Erythroblast (primary cell): ENCODE measurements at places on chromosomes 7 and 10.
A peak's percentile ranks its signal among the peaks of the same experiment; 100 is the strongest.

- DNase-seq = no peak
These were observed 174.5 kb upstream of the KLF14 start for GRCh38 chr7:130908345-130909160.

GRCh38 chr10:121525251-121526134 lies 72.8 kb downstream of the FGFR2 start:
- no peak for DNase-seq

DNA sequence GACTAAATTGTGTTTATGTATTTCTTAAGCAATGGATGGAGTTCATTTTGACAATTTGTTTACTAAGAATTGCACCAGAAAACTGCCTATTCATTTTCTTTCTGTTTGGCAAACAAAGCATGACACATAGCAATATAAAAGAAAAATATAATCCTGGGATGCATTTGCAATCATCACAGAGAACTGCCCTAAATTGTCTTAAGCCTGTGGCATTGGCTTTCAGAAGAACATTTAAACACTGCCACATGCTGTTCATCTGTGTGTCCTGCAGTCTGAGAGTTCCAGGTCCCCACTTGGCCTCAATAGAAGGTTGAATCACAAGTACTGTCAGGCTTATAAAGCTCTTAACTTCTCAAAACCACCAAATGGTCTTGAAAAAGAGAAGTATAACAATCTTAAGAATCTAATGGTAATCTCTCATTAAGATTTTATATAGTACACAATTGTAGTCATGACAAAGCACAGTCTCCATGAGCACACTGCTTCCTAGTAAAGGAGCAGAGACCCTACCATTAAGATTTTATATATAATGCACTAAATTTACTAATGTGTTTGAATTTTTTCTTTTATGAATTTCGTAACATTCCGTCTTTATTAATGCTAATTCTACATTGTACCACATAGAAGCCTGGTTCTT lies 29.9 kb downstream of the RNLS start:
- DNase-seq = peak; percentile 51

GRCh38 chr10:81814842-81815241 lies 60.2 kb upstream of the NRG3 start:
- DNase-seq = no peak

GRCh38 chr10:16592378-16592777 lies 70.7 kb upstream of the C1QL3 start:
- no peak for DNase-seq

GRCh38 chr10:130542761-130543160 lies 406.6 kb downstream of the GLRX3 start:
- no peak for DNase-seq

- no peak for DNase-seq
These were observed 50.5 kb downstream of the PRF1 start for GRCh38 chr10:70551971-70552422.

DNA sequence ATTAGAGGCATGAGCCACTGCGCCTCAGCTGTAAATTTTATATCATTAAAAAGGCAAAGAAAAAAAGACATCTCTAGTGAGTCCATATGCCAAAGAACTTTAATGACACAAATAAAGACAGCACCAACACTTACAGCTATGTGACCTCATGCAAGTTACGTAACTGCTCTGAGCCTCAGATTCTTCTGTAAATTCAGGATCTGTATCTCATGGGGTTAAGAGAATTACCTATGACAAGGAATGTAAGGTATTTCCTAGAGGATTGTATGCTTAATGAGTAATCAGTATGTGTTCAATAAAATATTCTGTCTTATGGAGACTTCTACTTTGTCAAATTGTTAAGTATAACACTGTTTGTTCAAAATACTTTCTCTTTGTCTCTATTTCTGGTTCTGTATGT lies 274.0 kb upstream of the GLI3 start:
- DNase-seq = no peak

DNA sequence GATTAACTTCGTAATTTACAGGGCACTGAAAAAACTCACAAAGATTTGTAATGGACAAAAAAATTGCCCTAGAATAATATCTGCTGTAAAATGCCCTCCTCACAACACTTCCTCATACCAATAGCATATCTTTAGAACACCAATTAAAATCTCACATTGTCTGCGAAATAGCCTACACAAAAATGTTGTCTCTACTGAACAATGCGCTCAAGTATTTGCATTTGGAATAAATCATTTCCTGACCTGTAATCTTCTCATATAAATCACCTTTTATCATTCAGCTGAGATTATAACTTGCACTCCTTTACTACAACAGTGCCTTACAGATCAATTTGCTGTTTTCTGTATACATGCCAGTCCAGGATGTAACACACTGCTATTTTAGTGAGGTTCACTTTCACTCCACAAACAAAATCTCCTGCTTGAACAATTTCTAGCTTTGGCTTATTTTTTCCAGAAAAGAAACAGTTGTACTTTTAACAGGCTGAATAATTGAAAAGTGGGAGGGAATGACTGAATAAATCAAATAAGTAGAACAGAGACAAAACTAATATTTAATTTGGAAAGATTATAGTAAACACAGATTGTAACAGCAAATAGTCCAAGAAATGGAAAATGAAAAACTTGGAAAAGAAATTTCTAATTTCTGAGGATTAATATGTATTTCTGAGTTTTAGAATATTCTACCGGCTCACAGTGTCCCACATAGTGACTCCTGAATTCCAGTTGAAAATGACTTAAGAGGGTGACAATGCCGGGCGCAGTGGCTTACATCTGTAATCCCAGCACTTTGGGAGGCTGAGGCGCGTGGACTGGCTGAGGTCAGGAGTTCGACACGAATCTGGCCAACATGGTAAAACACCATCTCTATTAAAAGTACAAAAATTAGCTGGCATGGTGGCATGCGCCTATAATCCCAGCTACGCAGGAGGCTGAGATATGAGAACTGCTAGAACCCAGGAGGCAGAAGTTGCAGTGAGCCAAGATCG lies 30.6 kb downstream of the JMJD1C start:
- DNase-seq = no peak

DNA sequence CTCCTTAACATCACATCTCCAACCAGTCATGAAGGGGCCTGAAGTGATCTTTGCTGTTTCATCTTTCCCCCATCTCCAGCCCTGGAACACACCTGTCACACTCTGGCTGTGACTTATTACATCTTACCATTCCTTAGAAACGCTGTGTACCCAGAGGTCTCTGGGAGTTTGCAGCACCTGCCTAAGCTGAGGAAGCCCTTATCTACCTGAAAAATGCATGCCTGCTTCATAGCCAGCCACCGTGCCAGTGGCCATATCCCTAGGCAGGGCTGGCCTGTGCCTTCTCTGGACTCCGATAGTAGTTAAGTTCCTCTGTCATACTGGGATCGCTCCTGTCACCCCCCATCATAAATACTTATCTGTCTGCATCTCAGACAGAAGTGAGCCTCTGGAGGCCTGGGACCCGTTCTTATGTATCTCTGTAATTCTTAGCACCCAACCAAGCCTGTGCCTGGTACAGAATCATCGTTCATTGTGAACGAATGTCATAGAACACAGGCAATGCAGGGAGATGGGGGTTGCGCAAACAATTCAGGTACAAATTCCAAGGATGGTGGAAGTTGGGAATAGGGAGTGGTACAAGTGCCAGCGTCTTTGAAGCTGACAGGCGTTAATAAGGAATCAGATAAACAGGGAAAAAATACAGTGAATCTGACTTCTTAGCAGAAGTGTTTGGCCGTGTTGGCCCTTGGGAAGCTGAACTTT lies 254.6 kb downstream of the CAMK1D start:
- DNase-seq = no peak

DNA sequence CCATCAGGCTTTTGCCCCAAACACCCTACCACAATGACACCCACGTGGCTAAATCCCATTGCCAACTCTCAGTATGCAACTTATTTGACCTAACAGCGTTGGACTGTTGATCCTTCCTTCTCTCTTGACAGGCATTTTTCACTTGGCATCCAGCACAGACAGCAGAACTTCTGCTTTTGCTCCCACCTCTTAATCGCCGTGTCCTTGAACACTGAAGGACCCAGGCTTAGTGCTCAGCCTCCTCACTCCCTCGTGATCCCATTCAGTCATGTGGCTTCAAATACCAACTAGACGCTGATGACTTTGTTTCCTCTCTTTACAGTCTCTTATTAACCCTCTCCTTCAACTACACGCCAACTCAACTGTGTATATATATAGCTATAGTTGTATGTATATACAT lies 25.0 kb downstream of the ZFAND2A start:
- no peak for DNase-seq

- no peak for DNase-seq
These were observed 19.1 kb downstream of the ASAH2 start for GRCh38 chr10:50232261-50232639.

DNA sequence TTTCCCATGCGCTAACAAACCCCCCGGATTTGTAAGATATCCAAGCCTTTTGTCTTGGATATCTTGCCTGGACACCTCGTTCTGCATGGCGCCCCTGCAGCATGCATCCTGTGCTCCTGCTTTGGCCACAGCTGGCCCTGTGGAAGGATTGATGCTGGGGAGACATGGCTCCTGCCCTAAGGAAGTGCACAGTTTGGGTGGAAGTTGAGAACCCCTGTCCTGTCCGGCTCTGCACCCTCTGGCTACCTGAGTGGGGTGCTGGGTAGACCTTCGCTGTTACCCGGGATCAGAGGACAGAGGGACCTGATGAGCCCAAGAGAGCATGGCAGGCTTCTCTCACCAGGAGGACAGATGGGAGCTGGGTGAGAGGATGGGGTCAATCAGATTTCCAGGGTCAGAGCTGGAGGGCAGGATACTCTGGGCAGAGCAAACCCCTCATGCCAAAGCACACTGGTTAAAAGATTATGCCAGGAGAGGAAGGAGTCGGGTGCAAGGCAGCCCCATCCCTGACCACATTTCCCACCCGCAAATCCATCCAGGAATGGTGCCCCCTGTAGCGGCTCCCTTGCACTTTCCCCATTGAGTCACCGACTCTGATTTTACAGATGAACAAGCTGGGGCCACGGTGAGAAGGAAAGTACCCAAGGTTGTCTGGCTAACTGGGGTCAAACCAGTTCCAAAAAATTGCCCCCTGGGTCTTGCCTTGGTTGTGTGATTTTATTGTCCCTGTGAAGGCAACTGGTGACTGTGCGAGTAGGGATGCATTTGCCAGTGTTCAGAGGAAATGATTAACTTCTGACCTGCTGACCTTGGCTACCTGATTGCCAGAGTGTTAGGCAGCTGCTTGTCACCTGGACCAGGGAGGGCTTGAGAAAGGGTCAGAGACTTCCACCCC lies 290.1 kb upstream of the ZMIZ1 start:
- DNase-seq = no peak

GRCh38 chr7:102849079-102849478 lies 63.7 kb upstream of the LRRC17 start:
- DNase-seq = no peak

GRCh38 chr7:96985992-96986391 lies 19.4 kb upstream of the DLX6 start:
- DNase-seq = no peak

GRCh38 chr10:75696536-75696935 lies 265.1 kb downstream of the LRMDA start:
- no peak for DNase-seq

DNA sequence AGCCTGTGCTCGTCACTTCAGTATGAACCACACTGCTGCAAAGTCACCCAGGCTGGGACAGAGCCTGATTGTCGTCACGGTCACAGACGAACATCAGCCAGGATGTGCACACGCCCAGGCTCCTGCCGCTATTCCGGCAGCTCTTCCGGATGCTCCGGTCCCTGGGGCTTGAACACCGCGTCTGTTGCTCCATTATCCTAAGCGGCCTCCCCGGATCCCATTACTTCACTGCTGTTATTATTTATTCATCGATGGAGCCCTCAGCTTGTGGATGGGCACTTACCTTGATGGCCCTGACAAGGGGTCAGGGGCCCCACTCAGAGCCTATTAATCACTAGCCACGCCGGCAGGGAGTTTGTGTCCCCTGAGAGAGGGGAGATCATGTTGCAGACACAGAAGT lies 120.8 kb upstream of the PCBD1 start:
- DNase-seq = no peak

DNA sequence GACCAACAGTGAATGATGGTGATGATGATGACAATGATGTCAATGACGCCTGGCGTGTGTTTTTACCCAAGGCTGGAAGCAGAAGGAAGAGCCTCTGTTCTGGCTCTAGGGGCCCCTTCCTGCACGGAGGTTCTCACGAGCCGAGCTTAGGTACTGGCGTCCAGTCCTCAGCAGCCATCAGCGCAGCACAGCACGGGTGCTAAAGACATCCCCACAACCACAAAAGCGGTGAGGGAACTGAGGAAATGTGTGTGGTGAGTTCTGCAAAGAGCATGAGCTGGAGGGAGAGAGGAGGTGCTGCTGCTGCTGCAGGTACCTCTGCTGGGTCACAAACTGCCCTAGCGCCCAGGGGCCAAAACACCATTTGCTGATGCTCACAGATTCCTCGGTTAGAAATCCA lies 81.6 kb downstream of the SFMBT2 start:
- DNase-seq = no peak

DNA sequence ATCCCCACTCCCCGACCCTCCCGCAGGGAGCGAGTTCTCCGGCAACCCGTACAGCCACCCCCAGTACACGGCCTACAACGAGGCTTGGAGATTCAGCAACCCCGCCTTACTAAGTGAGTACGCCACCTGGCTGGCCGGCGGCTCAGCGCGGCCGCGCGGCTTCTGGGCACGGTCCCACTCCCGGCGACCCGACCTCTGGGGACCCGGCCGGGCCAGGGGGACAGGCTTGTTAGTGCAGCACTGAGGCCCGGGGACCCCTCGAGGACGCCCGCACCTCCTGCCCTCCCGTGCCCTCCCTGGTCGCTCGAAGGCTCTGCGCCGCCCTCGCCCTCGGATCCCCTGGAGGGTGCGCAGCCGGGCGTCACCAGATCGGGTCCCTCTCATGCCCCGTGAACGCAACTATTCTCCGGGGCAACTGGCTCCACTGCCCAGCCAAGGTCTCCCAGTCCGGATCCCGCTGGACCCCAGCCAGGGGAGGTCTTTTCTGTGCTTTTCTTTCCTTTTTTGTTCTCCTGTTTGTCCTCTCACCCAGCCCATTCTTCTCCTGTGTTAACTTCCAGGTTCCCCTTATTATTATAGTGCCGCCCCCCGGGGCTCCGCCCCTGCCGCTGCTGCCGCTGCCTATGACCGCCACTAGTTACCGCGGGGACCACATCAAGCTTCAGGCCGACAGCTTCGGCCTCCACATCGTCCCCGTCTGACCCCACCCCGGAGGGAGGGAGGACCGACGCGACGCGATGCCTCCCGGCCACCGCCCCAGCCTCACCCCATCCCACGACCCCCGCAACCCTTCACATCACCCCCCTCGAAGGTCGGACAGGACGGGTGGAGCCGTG lies 81.8 kb downstream of the PAX2 start:
- DNase-seq = no peak

- DNase-seq = peak; percentile 88
These were observed 5.6 kb upstream of the AS3MT start for GRCh38 chr10:102863660-102864059.

GRCh38 chr10:120734483-120735078 lies 116.6 kb upstream of the WDR11 start:
- DNase-seq = no peak

- DNase-seq = peak; percentile 40
These were observed 46.1 kb upstream of the CACUL1 start for GRCh38 chr10:118800920-118801319.

DNA sequence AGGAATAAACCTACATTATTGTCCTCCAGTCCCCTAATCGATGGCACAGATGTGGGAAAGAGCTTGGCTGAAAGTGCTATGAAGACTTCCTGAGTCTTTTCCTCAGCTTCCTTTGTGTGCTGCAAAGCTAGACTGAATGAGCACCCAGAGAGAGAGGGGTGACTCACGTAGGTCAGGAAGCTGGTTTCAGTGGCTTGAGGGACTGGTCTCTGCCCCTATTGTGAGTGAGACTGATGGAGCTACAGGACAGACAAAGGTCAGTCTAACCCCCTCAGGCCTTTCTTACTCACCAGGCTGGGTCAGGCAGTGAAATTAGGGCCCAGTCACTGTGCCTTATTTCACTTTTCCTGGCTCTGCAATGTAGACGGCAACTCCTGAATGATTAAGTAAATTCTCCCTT lies 171.1 kb upstream of the GRB10 start:
- DNase-seq = no peak
